Liver (tissue), 10 donors: ENCODE measurements at places on chromosomes 2 and 18. TPM values are rescaled to one million over a fixed set of nuclear protein-coding genes. Genes with fewer than 3 reads are reported as not detected.

DNA sequence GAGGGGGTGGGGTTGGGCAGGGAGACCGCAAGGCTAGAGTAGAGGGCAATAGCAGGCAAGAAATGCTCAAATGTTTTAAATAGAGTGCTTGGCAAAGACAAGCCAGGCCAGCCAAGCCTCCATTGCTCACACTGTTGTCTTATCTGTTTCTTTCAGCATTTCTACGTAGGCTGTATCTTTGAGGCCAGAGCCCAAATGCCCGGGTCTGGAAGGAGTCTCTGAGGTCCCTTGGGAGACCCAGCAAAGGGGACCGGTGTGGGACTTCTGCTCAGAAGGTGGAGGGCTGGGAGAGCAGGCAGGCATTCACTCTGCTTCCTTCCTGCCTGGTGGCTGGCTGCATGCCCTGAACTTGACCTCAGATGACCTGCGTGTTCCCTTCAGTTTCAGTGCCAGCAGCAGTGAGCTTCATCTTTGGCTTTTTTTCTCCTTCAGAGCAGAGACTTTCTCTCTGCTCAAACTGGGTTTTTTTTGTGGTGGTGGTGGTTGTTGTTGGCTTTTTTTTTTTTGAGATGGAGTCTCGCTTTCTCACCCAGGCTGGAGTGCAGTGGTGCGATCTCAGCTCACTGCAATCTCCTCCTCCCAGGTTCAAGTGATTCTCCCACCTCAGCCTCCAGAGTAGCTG is 13.7 kb upstream of the TET3 start:
- DNase-seq, result peak; percentile 80

Gene ABHD1
- 0.54 TPM for polyA plus RNA-seq

- DNase-seq, result no peak
These were observed 652.2 kb downstream of the LRRTM4 start for GRCh38 chr2:76870011-76870410.

- no peak for DNase-seq
These were observed 468 bp downstream of the PIKFYVE start for GRCh38 chr2:208266553-208266893.

GRCh38 chr2:64454386-64455332 is 697 bp downstream of the LGALSL start:
- DNase-seq, result peak; percentile 61
